ENCODE measurements at places on chromosomes 6 and 20.

GRCh38 chr6:28443112-28443773, at the start of gene ZSCAN23:
TSS of gene ZSCAN23 (minus strand) at chr6:28443491. CDS start at chr6:28436266, 7,225 bp downstream.
- peak; percentile 83 for DNase-seq

DNA sequence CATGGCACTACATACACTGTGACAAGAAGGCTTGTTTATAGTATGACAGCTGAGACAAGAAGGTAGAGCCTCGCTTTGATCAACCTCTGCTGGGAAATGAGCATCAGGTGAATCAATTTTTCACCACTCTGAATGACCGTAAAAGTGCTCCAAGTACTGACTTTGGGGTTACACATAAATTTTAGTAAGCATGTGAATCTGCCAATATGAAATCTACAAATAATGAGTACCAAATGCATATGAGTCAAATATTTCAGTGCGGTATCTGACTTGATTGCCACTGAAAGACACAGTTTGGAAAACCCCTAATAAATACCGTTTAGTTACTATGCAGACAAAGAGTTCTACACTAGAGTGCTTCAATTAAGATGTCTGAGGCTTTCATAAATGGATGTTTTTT, 77.8 kb downstream of the ATG5 start:
- DNase-seq = no peak

- DNase-seq = no peak
Measured at GRCh38 chr6:27558028-27558724, 85.3 kb upstream of the ZNF184 start.

DNA sequence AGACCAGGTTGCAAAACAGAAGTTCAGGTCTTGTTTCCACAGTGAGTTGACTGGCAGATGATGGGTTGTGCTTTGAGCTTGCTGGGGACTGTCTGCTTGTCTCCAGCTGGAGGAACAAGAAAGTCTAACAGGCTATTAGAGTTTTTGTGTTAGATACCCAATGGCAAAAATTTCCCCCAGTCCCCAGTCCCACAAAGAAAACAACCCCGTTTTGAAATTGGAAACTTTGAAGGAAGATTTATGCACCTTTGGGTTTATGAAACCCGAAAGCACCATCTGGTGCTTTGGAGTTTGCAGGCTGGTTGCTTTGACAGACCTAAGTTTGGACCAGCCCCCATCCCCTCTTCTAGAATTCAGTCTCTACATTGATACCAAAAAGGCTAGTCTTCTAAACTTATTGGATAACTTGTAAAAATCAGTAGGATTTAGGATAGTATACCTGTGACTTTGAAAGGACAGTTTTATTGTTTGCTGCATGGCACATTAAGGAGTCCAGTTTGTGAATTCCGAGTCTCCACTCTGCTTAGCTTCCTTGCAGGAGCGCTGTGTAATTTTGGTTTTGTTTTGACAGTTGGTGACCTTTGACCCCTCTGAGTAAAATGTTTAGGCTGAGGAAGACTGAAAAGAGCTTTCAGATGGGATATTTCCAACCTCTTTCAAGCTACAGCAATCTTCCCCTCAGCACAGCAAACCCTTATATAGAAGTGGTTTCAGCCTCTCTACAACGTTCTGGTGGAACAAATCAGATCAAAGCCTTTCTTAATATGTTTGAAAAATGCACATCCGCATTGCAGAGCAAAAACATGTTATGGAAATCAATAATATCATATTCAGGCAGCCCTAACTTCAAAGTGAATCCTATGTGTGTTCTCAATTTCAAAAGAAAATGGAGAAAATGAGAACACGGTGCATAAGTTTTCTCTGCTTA, 25.5 kb upstream of the PRL start:
- no peak for DNase-seq

DNA sequence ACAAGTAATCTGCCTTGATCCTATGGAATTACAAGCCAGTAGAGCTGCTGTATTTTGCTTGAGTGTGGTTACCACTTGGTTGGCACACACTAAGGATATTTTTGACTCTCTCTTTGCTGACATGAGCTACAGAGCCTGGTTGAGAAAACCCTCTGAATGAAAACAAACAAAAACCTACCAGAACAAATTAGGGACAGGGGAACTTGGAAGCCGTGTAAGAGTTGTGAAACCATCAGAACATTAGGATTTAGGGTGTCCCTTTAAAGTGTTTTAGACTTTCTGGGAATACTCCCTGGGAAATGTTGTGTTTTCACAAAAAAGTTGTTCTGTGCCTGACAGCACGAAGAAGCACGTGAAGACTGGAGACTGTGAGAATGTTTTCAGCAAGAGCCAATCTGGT, 20.5 kb upstream of the PDE7B start:
- no peak for DNase-seq

DNA sequence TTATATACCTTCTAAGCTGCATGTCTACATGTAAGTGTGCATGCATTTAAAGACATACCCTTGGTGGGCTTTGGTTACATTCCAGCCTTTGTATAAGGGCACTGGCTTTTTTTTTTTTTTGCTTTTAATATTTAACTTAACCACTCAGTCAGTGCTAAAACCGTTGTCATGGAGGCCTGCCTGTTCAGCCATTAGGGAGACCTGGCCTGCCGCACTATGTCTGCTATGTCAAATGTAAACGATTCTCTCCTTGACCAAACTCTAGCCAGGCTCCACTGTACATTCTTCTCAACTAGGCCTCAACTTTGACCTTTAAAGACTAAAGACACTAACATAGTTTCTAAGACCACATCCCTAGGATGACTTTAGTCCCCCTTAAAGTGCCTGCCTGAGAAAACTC, 48.7 kb upstream of the BTN3A2 start:
- DNase-seq = no peak

GRCh38 chr20:37934634-37935375, 31.9 kb downstream of the VSTM2L start:
- DNase-seq = no peak

- DNase-seq = no peak
Measured at GRCh38 chr6:165769884-165770283, 106.8 kb upstream of the PDE10A start.

GRCh38 chr20:45810191-45810970, 2.1 kb upstream of the UBE2C start:
- no peak for DNase-seq

DNA sequence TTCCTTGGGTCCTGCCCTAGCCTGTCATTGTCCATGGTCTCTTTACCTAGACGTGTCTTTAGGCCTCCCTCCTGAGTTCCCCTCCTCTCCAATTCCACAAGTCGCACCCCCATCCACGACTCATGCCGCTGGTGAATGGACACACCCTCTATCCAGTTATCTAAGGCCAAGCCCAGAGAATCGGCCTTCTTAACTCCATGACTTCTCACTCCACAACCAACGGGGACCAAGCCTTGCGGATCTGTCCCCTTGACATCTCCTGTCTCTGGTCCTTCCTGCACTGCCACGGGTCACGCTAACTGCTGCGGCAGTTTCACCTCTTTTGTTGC, 7.0 kb upstream of the RREB1 start:
- DNase-seq = no peak

GRCh38 chr20:41704896-41705295, 86.7 kb upstream of the CHD6 start:
- no peak for DNase-seq

DNA sequence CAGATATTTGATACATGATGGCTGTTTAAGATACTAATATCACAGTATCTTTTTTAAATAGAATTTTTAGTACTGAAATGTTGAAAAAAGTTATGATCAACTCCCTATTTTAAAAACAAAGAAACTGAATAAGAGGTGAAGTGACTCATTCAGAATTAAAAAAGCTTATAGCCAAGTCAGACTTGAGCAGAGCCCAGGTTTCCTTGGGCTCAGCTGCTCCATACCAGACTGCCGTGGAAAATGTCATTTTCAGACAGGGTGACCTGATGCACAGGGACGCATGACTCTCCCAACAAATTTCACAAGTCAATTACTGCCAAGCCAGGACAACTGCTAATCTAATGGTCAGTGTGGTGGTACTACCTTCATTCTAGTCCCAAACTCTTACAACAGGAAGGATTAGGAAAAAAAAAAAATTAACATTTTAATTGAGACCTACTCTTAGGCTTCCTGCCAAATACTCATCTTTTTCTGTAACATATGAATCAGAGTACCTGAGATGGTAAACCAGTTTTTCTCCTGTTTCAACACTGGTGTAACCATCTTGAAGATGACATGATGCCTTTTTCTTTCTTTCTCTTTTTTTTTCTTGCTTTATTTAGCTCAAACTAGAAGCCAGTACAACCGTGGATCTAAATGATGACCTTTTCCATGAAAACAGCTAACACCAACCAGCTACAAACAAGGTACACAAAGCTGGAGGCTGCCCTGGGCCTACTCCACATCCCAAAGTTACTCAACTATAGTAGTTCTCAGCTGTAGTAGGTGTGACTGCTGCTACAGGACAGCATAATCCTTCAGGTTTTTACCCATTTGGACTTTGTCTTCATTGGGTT, 30.5 kb downstream of the SLC22A23 start:
- no peak for DNase-seq

- no peak for DNase-seq
Measured at GRCh38 chr6:80932359-80932758, 820.1 kb downstream of the TENT5A start.

- no peak for DNase-seq
Measured at GRCh38 chr6:158756126-158756525, 63.0 kb downstream of the EZR start.

DNA sequence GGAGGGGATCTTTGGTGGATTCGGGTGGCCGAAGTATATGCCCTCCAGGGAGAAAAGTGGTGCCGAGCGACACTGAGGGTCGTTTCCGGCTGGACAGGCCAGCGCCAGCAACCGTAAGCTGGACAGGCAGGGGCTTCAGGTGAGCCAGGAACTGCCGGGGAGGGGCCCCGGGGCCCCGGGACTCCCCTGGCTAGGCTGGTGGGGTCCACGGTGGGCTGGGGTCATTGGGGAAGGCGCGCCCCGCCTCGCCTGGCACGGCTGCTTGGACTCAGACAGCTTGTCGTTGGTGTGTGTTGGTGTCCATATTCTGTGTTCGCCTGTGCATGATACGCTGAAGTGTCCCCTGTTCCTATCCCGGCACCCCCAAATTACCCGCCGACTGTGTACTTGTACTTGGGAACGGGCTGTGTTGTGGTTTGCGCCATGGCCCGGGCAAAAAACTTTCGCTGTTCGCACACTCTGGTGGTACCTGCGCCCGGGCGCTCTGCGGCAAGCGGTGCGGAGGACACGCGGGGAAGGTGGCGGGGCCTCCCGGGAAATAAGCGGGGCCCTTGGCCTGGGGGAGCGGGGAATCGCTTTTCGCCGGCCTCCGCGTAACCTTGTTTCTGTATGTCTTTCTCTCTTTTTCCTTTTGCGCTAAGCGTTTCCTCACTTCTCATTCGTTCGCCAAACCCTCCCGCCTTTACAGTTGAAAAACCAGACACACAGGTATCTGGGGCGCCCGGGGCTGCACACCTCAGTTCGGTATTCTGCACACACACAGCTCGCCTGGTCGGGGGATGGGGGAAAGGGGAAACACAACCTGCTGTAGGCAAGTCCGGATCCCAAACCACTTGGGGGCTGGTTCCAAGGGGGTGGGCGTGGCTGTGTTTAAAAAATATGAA, 3.2 kb downstream of the GNAS start:
- no peak for DNase-seq

DNA sequence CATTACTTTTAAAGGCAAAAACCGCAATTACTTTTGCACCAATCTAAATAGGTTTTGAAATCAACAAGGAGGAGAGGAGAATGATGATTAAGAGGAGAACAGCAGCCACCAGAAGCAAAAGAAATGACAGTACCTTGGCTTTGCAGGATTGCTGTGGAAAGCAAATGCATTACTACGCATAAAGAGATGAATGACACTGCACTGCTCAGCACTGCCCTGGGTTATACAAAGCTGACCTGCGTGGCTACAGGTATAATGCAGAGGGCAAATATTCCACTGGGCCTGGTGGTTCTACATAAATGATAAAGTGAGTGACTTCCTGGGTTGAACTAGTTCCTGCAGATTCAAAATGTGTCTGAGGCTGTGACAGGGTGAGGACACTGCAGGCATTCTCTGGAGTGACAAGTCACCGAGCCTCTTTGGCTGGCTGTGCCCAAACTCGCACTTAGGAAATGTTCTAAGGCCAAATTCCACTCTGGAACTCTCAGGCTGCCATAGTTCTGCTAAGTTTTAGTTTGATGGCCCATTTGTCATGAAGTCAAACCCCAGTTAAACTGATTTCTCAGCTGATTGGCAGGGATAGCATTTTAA, 78.6 kb downstream of the INSM1 start:
- DNase-seq = no peak

GRCh38 chr20:37475252-37475651, 45.8 kb upstream of the NNAT start:
- DNase-seq = no peak

- no peak for DNase-seq
Measured at GRCh38 chr6:70080443-70081070, 214.2 kb downstream of the COL19A1 start.

- peak; percentile 29 for DNase-seq
Measured at GRCh38 chr20:26209171-26209941, 512.7 kb upstream of the ZNF337 start.

GRCh38 chr6:8839626-8840025, 404.3 kb upstream of the SLC35B3 start:
- DNase-seq = no peak

GRCh38 chr20:41697861-41698559, 79.8 kb upstream of the CHD6 start:
- DNase-seq = peak; percentile 17

- DNase-seq = no peak
Measured at GRCh38 chr6:122953766-122954165, 42.3 kb upstream of the CLVS2 start.

- DNase-seq = no peak
Measured at GRCh38 chr20:33662172-33662571, at the start of gene C20orf144. TSS of gene C20orf144 (plus strand) at chr20:33662327. CDS start at chr20:33662346, 19 bp downstream.

DNA sequence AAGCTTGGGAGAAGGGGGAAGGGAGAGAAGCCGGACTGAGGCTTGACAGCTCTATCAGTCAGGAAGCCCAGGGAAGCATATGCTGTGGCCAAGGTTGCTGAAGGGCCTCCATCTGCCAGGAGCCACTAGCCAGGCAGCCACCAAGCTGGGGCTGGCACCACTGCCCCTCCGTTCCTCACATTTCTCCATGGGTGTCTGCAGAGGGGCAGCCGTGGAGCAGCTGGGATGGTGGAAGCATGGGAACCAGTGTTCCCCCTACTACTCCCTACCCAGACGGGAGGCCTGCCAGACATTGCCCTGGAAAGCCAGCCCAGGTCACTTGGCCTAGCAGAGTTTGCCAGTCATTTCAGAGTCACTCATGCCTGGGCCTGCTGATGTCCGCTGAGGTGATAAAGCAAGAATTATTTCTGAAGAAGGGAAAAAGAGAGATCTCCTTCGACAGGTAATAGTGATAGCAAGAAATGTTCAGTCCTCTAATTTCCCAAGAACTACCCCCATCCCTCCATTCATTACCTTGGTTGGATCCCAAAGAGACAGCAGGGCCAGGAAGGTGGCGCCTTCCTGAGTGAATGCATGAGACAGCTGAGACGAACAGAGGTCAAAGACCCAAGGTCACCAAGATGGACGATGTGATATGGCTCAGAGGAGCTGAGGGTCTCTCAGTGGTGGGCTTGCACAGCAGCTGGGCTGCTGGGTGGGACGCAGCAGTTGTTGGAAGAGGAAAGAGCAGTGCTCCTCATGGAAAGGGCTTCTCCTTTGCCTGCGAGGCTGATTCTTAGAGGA, 21.9 kb downstream of the SNPH start:
- no peak for DNase-seq

GRCh38 chr6:41014780-41015179, 24.2 kb downstream of the UNC5CL start:
- DNase-seq = no peak

- DNase-seq = no peak
Measured at GRCh38 chr6:164379795-164380194, 929.6 kb downstream of the C6orf118 start.
